8988T (cell line): ENCODE measurements at places on chromosomes 1 and 21.

DNA sequence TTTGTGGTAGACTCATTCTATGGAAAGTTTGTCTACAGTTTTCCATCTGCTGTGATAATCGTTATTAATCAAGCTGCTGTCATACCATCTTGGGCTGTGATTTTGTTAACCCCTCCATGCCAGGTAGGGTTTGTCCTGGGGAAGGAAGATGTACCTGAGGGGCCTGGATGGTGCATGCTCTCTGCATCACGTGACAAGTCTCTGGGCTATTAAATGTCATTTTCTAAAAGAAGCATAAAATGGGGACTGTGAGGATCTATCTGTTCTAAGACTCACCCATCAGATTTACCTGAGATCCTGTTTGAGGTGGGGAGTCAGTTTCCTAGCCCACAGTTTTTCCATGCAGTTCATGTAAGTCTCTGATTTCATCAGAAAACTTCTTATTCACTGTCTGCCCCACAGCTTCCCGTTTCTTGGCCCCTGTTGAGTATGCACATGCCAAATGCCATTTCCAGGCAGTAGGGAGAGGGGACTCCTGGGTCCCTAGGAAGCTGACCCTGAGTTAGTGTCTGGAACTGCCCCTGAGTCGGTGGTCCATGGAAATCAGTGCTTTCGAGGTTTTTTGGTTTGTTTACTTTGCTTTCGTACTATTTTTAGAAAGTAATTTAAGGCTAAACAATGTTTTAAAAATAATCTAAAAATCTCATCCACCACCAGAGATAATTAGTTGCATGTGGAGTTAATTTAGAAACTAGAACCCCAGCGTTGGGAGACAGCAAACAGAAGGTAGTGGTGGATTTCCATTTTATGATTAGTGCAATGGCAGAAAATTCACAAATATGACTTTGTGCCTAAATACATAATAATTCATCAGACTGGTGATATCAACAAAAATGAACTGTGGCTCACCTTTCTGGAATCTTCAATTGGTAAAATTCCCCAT is 46.7 kb downstream of the ZBTB18 start:
- DNase-seq = no peak

DNA sequence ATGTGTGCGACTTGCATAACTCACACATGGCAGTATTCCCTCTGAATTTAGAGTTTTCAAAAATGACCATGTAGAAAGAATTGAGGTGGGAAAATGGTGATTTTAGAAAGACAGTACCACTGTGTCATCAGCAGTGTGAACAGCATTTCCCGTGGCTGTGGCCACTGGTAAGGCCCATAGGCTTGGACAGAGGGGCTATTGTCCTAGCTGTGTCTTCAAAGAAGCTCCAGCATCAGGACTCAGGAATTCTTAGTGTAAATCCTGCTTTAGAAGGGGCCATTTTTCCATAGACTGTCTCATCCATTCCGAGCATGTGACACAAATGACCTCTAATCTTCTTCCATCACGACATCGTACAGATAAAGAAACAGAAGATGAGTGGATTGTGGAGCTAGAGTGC is 119.3 kb upstream of the BACE2 start:
- DNase-seq = no peak

DNA sequence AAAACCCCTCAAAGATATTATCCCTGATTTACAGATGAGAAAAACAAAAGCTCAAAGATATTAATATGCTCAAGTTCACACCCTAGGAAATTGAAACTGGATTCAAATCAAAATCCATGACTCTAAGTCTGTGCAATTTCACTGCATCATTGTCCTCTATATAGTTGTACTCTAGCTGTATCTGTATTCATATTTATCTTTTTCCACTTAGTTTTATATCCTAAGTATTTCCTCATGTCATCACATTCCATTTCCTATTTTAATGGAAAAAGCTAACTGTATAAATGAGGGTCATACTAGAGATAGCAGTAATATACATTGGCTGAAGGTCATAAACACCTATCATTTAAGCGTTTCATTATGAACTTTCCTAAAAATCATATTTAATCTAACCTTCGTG is 42.2 kb upstream of the RALGPS2 start:
- DNase-seq = no peak

DNA sequence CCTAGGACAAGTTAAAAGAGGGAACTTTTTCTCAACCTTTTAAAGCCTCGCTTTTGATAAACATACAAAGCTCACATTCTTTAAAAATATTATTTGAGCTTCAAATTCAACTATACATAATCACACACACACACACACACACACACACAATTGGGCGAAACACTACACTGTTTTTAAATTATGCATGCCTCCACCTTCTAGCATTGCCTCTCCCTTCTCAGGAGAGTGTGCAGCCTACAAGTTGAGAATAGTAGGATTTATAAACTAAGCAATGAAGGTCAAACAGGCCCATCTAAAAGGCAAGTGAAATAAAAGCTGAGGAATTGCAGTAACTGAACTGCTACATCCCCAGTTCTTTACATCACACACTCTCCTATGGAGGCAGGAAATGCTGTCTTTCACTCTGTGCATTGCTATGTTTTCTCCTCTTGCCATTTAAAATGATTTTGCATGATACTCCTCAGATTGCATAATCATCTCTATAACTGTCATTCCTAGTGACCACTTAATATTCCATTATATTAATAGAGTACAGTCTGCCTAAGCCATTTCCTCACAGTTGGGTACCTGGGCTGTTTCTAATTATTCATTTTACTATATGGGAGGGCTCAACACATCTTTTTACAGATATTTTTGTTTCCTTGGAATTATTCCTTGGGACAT is 92.5 kb upstream of the KCNE2 start:
- no peak for DNase-seq

- no peak for DNase-seq
These were observed 76.6 kb upstream of the EFHD2 start for GRCh38 chr1:15332952-15333715.

GRCh38 chr1:117575586-117576225 is 30.1 kb upstream of the TENT5C start:
- DNase-seq = no peak

- no peak for DNase-seq
These were observed 484.7 kb upstream of the C1orf87 start for GRCh38 chr1:60558236-60558635.

- DNase-seq = no peak
These were observed 116.6 kb upstream of the CDC42BPA start for GRCh38 chr1:227434808-227435444.

DNA sequence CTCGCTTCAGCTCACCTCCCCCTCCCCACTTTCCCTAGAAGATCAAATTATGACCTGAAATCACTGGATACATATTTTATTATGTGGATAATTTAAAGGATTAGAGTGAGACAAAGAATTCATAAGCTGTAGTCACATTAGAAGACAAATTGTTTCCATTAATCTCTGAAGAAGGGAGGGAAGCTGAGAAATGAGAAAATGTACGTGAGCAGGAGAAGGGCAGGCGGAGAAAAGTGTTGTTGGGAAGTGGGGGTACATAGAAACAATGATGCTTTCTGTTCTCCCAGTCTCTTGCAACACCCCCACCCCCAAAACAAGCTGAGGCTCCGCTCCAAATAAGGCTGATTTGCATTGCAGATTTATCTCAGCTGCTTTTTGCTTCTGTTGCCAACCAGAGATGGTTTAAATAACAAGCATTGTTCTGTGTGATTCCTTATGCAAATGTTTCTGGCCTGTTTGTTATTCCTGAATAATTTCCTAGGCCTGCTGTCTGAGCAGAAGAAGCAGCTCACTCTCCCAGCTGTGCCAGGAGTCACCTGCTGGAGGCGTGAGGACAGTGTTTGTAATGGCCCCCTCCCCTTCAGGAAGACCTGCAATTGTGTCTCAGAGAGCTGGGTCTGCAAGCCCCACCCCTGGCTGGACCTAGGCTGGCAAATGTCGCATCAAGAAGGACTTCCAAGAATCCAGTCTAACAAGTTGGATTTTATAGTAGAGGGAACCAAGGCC is 121.8 kb upstream of the TNR start:
- no peak for DNase-seq

GRCh38 chr1:3577711-3578432 is 33.4 kb downstream of the MEGF6 start:
- DNase-seq = no peak

DNA sequence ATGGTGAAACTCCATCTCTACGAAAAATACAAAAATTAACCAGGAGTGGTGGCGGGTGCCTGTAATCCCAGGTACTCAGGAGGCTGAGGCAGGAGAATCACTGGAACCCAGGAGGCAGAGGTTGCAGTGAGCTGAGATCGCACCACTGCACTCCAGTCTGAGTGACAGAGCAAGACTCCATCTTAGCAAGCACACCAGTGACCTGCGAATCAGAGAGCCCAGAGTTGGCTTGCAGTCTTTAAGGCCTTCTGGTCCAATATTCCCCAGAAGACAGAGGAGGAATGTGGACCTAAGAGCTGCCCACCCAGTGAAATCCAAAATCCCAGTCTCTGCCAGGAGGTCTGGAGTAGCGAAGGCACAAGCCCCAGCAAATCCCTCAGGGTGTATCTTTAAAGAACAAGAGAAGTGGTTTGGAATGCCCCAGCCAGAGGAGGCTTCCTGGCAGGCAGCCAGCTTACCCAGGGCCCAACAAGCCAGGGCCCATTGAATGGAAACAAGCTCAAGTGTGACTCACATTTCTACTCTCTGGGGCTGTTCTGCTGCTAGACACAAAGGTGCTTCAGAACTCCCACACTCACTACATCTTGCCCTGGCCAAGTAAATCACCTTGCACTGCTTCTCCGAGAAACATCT is 23.9 kb downstream of the GPR161 start:
- no peak for DNase-seq

DNA sequence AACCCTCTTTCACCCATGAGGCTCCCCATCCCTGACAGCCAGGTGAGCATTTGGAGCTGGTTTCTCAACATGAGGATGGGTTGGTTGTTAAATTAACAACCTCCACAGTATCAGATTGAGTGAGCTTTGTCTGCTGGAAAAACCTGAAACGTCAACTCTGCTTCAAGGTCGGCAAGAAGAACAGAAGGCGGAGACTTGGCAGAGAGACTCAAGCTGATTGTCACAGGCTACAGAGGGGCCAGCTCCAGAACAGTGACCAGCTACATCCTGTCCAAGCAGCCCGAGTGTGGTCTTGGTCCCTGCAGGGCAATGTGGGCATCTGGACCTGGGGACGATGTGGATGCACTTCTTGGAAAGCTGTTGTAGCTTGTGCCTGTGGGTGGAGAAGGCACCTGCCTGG is 36.6 kb upstream of the TMEM51 start:
- no peak for DNase-seq

DNA sequence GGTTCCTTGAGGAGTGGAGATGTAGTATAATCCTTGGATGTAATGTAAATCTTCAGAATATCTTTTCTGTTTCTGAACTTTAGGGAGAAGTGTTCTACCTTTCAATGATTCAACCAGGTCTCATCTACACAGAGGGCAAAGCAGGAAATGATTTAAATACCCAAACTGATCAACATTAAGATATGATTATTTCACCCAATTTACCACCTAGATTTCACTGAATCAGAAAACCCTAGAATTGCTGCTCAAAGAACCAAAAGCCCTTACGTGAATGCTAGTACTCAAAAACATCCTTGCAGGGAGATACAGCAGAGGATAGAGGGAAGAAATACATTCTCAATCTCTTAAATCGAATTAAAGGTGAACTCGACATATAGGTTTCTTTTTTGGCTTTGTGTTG is 5.0 kb downstream of the RPTN start:
- no peak for DNase-seq

GRCh38 chr1:7607097-7607496 is 164.0 kb upstream of the VAMP3 start:
- DNase-seq = no peak

DNA sequence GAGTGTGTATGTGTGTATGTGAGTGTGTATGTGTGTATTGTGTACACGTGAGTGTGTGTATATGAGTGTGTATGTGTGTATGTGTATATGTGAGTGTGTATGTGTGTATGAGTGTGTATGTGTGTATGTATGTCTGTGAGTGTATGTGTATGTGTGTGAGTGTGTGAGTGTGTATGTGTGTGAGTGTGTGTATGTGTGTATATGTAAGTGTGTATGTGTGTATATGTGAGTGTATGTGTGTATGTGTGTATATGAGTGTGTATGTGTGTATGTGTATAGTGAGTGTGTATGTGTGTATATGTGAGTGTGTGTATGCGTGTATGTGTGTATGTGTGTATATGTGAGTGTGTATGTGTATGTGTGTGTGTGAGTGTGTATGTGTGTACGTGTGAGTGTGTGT is 49.2 kb downstream of the GREM2 start:
- DNase-seq = no peak

- no peak for DNase-seq
These were observed 30.3 kb downstream of the ACTA1 start for GRCh38 chr1:229403573-229403972.

GRCh38 chr1:41920658-41921057 is 1.9 kb upstream of the HIVEP3 start:
- DNase-seq = no peak

- no peak for DNase-seq
These were observed 104.2 kb downstream of the DUSP10 start for GRCh38 chr1:221637641-221638041.

- DNase-seq = no peak
These were observed 81.5 kb upstream of the LYPLAL1 start for GRCh38 chr1:219092206-219092605.

DNA sequence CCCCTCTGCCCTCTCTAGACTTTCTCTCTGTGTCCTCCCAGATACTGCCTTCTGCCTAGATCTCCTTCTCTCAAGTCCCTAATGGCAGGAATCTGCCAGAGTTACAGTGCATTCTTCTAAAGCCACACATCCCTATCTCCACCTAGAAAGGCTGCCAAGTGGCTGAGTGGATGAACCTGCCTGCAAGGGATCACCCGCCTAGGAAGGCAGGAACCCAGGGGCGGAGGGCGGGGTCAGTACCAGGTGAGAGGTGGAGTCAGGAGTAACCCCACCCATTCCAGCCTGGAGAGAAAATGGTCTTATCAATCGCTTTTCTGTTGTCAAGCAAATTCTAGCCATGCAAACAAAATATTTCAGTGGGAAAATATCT is 60.8 kb downstream of the BCAR3 start:
- DNase-seq = no peak

GRCh38 chr1:2508180-2508579 is 18.2 kb downstream of the PANK4 start:
- DNase-seq = no peak

DNA sequence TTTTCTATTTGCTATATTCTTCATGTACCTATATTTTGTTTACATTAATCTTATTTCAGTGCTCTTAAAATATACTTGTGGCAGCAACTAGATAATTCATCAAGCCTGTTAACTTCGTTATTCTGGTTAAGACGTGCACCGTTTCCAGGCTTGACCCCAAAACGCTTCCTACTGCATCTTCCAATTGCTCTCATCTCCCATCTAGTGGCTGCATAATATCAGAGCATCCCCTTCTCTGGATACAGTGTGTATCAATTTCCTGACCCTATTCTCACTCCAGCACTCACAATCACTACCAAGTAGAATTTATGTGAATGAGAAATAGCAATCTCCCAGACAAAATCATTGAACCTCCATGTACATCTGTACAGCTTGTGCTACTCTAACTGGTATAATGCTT is 1280.3 kb upstream of the B3GALT2 start:
- no peak for DNase-seq

- DNase-seq = no peak
These were observed 81.7 kb downstream of the ARID4B start for GRCh38 chr1:235246022-235246948.
